ENCODE measurements at places on chromosomes 7 and 10.

GRCh38 chr7:25858525-25859411 lies 293.2 kb upstream of the NFE2L3 start:
- no peak for DNase-seq

GRCh38 chr7:14457568-14458453 lies 444.7 kb downstream of the DGKB start:
- peak; percentile 2 for DNase-seq

- DNase-seq, result no peak
These were observed 18.5 kb downstream of the BMS1 start for GRCh38 chr10:42801135-42801534.

DNA sequence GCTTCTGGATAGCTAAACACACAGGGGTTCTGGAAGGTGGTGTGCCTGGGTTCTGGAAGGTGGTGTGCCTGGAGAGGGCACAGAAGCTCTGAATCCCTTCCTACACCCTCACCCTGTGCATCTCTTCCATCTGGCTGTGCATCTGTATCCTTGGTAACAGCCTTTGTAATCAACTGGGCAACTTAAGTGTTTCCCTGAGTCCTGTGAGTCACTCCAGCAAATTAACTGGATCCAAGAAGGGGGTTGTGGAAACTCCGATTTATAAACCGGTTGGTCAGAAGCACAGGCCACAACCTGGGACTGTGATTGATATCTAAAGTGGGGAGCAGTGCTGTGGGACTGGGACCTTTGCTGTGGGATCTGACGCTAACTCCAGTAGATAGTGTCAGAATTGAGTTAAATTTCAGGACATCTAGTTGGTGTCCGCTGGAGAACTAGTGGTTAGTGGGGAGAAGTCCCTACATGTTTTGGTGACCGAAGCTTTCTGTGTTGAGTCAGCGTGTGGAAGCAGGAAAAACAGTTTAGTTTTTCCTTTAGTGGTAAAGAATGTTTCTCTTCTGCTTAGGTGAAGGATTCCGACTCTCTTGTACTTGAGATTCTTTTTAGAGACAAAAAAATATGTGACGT lies 228.1 kb downstream of the BMPER start:
- DNase-seq, result no peak

GRCh38 chr10:73167783-73168464 lies at the start of the genes ECD and FAM149B1:
TSS of gene ECD (minus strand) at chr10:73168008. CDS start at chr10:73163937, 4,071 bp downstream.
TSS of gene FAM149B1 (plus strand) at chr10:73168119. CDS start at chr10:73168340, 221 bp downstream.
- peak; percentile 78 for DNase-seq

GRCh38 chr7:26090927-26091519 lies 61.0 kb upstream of the NFE2L3 start:
- no peak for DNase-seq

DNA sequence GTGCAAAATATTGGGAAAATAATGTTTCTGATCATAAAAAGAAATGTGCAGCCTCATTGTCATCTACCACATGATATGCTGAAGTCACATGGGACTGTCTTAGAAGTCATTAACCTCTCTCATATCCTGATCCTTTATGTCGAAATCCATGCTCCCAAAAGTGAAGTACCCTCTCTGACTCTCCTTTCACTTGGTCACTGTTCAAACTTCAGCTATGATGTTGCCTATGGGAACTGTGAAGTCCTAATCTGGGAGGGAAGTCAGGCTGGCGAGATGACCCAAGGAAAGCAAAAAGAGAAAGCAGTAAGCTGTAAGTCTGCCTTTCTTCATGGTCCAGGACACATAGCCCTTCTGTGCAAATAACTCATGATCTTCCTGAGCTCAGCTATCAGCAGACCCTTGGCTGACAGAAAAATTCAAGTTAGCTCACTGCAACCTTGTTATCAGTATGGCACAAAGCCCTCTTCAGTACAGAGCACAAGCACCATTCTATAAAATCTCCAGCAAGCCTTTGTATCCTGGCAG lies 29.5 kb downstream of the WASL start:
- DNase-seq, result no peak

DNA sequence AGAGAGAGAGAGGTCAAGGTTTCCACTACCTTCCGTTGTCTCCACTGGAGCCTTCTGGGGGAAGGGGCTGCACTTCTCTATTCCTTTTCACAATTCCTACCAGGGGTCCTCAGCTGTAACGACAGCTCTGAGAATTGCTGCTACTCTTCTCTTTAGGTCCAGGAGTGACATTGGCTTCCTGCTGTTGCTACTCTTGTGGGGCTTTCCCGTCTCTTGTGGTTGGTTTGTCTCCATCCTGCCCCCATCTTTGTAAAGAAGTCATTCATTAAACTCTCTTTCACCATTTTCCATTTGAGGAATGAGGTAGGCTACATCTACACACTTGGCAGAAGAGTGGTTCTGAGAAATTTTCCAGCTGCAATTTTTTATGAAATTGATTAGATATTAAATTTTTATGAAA lies 238.8 kb upstream of the LYZL1 start:
- DNase-seq, result no peak

- no peak for DNase-seq
These were observed 155.8 kb downstream of the GPAM start for GRCh38 chr10:112027731-112028280.

DNA sequence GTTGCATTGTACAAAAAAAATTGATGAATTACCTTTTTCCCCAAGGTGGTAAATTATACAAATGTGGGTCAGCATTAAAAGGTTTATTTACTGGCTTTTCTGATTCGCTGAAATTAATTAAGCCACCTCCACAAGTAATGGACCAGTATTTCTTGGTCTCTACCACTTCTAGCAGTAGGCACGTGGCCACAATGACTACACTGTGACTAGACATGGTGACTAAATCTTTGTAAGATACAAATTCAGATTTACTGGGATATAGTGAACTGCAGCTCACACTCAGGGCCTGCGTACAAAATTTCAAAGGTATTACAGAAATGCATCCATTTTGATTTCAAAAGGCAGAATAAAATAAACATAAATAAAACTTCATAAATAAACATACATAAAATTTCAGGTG lies 10.9 kb downstream of the HPSE2 start:
- DNase-seq, result no peak

DNA sequence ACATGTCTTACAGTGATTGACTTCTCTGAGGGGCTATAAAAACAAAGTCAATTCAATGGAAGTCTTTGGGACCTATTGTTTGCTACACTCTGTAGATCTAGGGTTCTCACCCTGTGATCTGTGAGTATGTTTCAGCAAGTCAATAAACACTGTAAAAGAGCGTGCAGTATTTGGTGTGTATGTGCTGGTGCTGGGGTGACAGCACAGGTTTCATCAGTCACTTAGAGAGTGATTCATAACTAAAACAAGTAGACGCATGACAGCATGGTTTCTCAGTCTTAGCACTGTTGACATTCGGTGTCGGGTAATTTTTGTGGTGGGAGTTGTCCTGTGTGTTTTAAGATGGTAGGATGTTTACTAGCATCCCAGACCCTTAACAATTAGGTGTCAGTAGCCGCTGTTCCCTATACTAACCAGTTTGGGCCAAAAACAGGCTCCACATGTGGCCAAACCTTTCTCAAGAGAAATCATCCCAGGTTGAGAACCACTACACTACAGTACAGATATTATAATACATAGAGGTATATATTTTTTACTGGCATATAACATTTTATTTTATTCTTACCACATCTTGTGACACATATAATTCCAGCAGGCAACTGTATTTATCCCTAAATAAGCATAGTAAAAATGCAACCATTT lies 411.8 kb downstream of the ARL4A start:
- no peak for DNase-seq
